ENCODE measurements at places on chromosomes 11 and 22.

- no peak overlapping the region for H3K4me3 ChIP-seq
- H3K36me3 ChIP-seq: peaks cover 14% of the 10 kb centered on the region
- no peak overlapping the region for H3K27ac ChIP-seq
- H3K4me1 ChIP-seq: no peaks in the 10 kb centered on the region
- no peaks in the 10 kb centered on the region for H3K27me3 ChIP-seq
These were observed 29.9 kb downstream of the ALG9 start for GRCh38 chr11:111841370-111842053.

DNA sequence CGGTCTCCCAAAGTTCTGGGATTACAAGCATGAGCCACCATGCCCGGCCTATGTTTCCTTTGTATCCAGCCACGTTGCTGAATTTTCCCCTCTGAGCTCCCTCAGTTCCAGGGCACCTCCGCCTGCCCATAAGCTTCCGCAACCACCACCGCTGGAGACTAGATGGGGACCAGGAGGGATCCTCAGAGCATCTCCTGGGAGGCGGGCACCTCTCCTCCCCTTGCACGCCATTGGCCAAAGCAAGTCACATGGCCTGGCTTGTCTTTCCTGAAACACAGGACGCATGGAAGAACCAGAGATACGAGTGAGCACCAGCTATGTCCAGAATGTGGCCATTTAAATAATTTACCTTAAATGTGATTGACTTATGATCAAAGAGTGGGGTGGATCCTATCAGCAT, 388.3 kb downstream of the BRD1 start:
- no peak overlapping the region for H3K27ac ChIP-seq
- no peak overlapping the region for H3K4me3 ChIP-seq
- peaks cover 2% of the 10 kb centered on the region for H3K36me3 ChIP-seq
- no peak for DNase-seq

DNA sequence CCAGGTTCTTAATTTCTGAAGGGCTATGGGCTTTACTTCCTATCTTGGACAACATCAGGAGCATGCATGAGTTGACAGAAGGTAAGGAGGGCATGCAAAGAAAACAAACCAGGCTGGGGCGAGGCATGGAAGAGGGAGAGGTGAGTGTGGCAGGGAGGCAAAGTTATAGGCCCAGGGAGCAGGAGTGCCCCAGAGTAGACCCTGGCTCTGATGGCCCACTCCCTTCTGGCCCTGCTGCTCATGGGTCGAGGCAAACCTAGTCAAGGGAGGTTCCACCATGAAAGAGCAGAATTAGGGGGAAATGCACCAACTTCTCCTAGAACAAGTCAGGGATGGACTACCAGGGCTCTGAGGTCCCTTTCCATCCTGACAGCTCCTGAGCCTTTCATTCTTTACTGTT, 10.2 kb downstream of the CHRNA10 start:
- peaks cover 5% of the 10 kb centered on the region for H3K36me3 ChIP-seq
- H3K4me1 ChIP-seq: no peaks in the 10 kb centered on the region
- H3K27me3 ChIP-seq: peaks cover 3% of the 10 kb centered on the region
- no peak overlapping the region for H3K4me3 ChIP-seq
- no peak overlapping the region for H3K27ac ChIP-seq

- H3K27ac ChIP-seq: no peak overlapping the region
- H3K4me3 ChIP-seq: no peak overlapping the region
- no peaks in the 10 kb centered on the region for H3K4me1 ChIP-seq
- no peaks in the 10 kb centered on the region for H3K36me3 ChIP-seq
- no peak for DNase-seq
These were observed 12.2 kb downstream of the MPPED2 start for GRCh38 chr11:30573951-30574350.

DNA sequence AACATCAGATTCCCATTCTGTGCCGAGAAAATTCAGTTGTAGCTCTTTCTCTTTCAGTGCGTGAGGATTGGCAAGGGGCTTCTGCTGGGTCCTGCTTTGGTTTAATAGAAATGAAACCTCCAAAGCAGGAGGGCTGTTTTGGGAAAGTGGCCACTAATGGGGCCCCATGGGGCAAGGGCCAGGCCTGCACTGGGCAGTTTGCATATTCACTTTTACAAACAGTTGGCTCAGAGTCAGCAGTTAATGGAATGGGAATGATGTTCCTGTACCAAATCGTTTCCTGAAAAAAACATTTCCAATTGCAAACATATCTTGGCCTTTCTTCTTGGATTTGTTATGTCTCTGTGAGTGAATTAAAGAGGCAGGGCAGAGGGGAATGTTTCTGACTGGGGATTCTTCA, 92.1 kb downstream of the PARVA start:
- H3K27ac ChIP-seq: no peak overlapping the region
- H3K27me3 ChIP-seq: peaks cover 3% of the 10 kb centered on the region
- H3K4me1 ChIP-seq: no peaks in the 10 kb centered on the region

DNA sequence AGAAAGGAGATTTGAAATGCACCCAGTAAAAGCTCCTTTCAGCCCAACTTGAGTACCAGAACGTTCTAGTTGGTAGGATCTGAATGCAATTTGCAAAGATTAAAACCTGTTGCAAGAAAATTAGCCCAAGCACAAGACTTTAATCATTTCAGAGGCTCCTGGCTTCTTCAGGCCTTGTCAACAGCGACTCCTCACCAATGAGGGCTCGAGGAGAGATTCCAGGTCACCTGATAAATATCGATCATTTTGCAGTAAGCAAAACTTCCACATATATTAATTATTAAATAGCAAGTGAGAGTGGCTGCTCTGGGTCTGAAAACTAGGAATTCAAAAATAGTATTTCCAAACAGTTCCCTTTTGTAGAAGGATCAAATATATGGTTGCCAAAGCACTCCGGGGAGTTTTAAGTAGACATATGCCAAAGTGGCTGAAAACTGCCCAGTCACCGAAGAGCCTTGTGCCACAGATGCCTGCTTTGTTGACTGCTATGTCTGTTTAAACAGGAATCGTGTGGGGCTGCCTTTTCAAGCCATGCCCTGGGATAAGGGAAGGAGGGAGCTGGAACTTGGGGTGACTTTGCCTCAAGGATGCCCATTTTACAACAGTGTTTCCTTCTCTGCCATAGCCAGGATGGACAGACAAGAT, 64.0 kb downstream of the CSNK2A3 start:
- no peaks in the 10 kb centered on the region for H3K4me1 ChIP-seq
- no peak for DNase-seq
- H3K36me3 ChIP-seq: no peaks in the 10 kb centered on the region
- peaks cover 9% of the 10 kb centered on the region for H3K27me3 ChIP-seq
- no peak overlapping the region for H3K4me3 ChIP-seq

GRCh38 chr11:72493426-72494108, 59.2 kb upstream of the CLPB start:
- DNase-seq: no peak
- H3K36me3 ChIP-seq: no peaks in the 10 kb centered on the region
- no peak overlapping the region for H3K27ac ChIP-seq
- H3K4me1 ChIP-seq: peaks cover 7% of the 10 kb centered on the region
- no peak overlapping the region for H3K4me3 ChIP-seq

DNA sequence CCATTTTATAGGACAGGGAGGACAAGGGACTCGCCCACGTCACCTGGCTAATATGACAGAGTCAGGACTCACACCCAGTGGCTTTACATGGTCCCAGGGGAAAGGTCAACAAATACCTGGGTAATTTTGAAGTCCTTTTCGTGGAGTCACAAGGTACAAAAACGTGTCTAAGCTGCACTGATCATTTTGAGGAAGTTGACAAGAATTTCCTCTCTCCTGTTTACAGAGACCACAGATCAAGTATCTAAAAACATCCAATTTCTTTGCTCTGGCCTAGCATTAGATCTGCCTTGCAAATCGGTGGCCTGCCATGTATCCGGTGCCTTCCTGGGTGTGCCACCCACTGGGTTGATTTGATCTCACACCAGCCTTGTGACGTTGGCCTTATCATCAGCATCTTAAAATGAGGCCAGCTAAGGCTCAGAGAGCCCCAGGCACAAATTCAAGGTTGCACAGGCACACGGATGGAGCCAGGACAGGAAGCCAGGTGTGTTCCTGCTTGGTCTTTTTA, 17.6 kb downstream of the GDPD5 start:
- H3K36me3 ChIP-seq: no peaks in the 10 kb centered on the region
- H3K27me3 ChIP-seq: no peaks in the 10 kb centered on the region
- H3K4me3 ChIP-seq: no peak overlapping the region
- peak; percentile 57 for DNase-seq
- H3K27ac ChIP-seq: peak overlapping the region; percentile 19

GRCh38 chr11:267491-267994, 10.7 kb upstream of the NLRP6 start:
- peaks cover 36% of the 10 kb centered on the region for H3K4me1 ChIP-seq
- H3K4me3 ChIP-seq: peak overlapping the region; percentile 89
- H3K36me3 ChIP-seq: no peaks in the 10 kb centered on the region
- H3K27me3 ChIP-seq: no peaks in the 10 kb centered on the region
- DNase-seq: peak; percentile 78

- peak overlapping the region; percentile 96 for H3K27ac ChIP-seq
- peak overlapping the region; percentile 98 for H3K4me3 ChIP-seq
- peaks cover 37% of the 10 kb centered on the region for H3K4me1 ChIP-seq
- peaks cover 49% of the 10 kb centered on the region for H3K36me3 ChIP-seq
- no peaks in the 10 kb centered on the region for H3K27me3 ChIP-seq
These were observed 1.7 kb downstream of the CREBZF start for GRCh38 chr11:85663080-85663752.

GRCh38 chr22:49406047-49406650, 421.5 kb downstream of the BRD1 start:
- no peak overlapping the region for H3K27ac ChIP-seq
- no peak for DNase-seq
- no peaks in the 10 kb centered on the region for H3K4me1 ChIP-seq
- no peaks in the 10 kb centered on the region for H3K36me3 ChIP-seq
- H3K4me3 ChIP-seq: no peak overlapping the region
- H3K27me3 ChIP-seq: peaks cover 4% of the 10 kb centered on the region

DNA sequence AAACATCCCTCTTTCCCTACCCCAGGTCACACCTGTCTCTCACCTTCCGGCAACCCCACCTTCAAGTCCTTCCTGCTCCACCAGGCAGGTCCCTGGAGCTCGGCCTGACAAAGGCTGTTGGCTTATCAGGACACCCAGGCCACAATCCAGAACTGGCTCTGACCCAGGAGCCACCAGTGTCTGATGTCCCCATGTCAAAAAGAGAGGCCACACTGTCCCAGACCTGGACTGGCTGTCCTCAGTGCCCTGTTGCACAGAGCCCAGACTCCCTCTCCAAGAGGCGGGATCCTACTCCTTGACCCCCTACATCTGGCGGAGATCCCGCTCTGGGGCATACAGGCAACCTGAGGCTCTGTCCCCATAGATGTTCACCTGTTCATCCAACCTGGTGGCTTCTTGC, 116.0 kb downstream of the MN1 start:
- no peaks in the 10 kb centered on the region for H3K36me3 ChIP-seq
- no peak overlapping the region for H3K27ac ChIP-seq
- no peak overlapping the region for H3K4me3 ChIP-seq

GRCh38 chr11:64846998-64847666, 2.7 kb upstream of the CDC42BPG start:
- H3K4me3 ChIP-seq: no peak overlapping the region
- peak; percentile 96 for DNase-seq
- no peaks in the 10 kb centered on the region for H3K27me3 ChIP-seq
- H3K36me3 ChIP-seq: peaks cover 2% of the 10 kb centered on the region

DNA sequence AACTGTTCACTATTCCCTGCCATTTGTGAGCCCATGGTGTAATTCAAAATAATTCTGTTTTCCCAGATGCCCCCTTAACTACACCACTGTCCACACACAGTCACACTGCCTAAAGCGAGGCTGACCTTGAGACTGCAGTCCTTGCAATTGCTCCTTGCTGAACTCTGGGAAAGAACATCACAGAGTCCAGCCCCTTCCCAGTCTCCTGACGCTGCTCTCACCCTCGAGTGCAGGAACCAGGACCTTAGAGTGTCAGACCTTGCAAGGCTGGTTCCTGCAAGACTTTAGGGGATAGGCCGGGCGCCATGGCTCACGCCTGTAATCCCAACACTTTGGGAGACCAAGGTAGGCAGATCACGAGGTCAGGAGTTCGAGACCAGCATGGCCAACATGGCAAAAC, 33.6 kb downstream of the AHNAK start:
- H3K4me1 ChIP-seq: no peaks in the 10 kb centered on the region
- no peak overlapping the region for H3K4me3 ChIP-seq
- H3K27ac ChIP-seq: no peak overlapping the region
- no peaks in the 10 kb centered on the region for H3K27me3 ChIP-seq
- H3K36me3 ChIP-seq: no peaks in the 10 kb centered on the region
- no peak for DNase-seq

DNA sequence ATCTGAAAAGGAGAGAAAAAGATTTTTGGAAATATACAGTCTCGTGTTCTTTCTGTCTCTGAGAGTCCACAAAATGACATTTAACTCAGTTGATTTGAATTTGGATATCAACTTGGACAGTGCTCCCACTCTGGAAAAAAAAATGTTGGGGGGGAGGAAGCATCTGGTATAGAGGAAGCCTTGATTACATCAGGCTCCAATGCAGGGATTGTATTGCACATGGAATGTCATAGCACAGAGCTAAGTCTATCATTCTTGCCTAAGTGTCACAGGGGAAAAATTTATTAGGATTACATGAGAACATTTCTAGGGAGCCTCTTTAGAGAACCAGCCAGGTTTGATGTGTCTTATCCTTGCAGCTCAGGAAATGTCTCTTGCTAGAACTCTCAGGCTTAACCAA, 23.0 kb downstream of the MS4A6A start:
- no peak overlapping the region for H3K27ac ChIP-seq
- H3K4me1 ChIP-seq: no peaks in the 10 kb centered on the region
- no peaks in the 10 kb centered on the region for H3K36me3 ChIP-seq
- DNase-seq: no peak

DNA sequence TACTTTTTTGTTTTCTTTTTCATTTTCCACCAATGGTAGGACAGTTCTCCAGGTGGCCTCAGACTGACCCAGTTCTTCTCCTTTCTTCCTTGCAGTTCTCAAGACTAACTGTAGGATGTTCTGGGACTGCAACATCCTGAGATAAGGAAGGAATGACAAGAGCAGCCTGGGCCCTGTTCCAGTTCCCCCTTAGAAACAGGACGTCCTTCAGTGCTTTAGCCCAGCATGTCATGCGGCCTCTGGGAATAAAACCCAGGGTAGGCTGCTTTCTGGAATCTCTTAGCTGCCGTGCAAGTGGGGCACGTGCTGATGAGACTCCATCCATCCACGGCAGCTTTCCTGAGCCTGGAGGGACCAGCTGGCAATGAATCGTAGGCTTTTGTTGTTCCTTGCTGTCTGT, 24.0 kb upstream of the CADM1 start:
- no peaks in the 10 kb centered on the region for H3K36me3 ChIP-seq
- no peak for DNase-seq
- H3K27me3 ChIP-seq: peaks cover 6% of the 10 kb centered on the region
- H3K27ac ChIP-seq: no peak overlapping the region
- no peak overlapping the region for H3K4me3 ChIP-seq

- no peak overlapping the region for H3K4me3 ChIP-seq
- H3K4me1 ChIP-seq: no peaks in the 10 kb centered on the region
- no peaks in the 10 kb centered on the region for H3K36me3 ChIP-seq
- DNase-seq: no peak
These were observed 8.8 kb upstream of the SEC14L4 start for GRCh38 chr22:30514252-30514651.

Measured in activated naive CD4-positive, alpha-beta T cell treated with anti-CD3 and anti-CD28 coated beads for 36 hours (primary cell).